COR-L47 (cell line): ENCODE measurements at places on chromosomes 2 and 18.

DNA sequence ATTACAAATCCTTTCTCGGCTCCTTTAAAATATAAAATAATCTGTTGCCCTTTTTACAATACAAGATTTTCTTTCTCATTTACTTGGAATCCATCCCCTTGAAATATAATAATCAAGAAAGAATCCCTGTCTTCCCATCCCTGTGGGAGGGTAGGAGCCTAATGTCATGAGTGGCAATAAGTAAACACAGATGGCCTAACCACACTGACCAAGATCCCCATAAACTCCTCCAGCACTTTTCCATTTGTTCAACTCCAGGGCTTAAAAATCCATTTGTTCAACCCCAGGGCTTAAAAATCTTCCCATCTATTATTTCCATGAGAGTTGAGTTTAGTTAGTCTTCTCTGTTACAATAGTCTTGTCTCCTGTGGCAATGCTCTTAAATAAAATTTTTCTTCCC is 297.6 kb downstream of the CDH7 start:
- no peak for DNase-seq

- no peak for DNase-seq
Observed at GRCh38 chr2:30463535-30463934, 16.5 kb downstream of the LCLAT1 start.

GRCh38 chr2:23549051-23549450 is 164.1 kb downstream of the KLHL29 start:
- peak; percentile 90 for DNase-seq

DNA sequence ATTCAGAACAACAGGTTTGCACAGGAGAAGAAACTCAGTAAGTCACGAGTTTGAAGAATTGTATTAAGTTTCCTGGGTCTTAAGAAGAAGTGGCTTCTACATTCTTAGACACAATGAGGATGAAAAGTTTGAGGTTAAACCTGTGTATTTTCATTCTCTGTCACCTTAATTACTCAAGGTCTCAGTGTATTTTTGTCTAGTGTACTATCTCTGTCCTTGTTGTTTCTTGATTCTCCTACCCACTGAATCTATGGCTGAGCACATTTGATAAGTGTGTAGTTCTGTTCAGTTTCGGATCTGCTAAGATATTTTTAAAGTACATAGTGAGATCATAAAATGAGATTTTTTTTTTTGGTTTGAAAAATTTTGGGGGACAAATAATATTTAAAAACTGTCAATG is 460.7 kb downstream of the NRXN1 start:
- no peak for DNase-seq

DNA sequence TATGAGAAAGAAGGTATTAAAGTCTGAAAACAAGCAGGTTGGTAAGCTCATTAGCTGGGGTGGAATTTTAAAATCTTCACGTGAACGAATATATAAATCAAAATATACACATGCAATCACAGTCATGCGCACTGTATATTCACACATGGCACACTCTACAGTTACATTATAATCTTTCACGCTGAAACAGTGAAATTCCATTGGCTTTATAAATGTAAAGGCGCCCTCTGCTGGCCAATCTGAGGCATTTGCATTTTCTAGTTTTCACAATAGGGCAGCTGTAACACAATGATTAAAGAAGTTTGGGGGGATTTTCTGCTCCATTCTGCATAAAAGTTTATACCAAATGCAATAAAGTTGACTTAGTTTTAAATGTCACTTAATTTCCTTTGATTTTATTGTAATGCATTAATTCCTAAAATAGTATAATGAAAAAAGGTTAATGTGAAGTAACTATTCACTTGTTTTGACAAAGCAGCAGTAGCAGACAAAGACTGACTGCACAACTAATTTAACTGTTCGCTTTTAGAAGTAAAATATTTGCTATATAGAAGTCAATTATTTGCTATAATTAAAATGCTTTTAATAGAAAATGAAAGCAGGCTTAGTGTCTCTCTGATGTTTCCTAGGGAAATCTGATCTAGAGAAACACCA is 17.2 kb downstream of the IFIH1 start:
- DNase-seq: peak; percentile 47

- no peak for DNase-seq
Observed at GRCh38 chr2:193867454-193867853, 1672.7 kb upstream of the TMEFF2 start.

- DNase-seq: no peak
Observed at GRCh38 chr2:202337151-202337550, 39.0 kb upstream of the BMPR2 start.

DNA sequence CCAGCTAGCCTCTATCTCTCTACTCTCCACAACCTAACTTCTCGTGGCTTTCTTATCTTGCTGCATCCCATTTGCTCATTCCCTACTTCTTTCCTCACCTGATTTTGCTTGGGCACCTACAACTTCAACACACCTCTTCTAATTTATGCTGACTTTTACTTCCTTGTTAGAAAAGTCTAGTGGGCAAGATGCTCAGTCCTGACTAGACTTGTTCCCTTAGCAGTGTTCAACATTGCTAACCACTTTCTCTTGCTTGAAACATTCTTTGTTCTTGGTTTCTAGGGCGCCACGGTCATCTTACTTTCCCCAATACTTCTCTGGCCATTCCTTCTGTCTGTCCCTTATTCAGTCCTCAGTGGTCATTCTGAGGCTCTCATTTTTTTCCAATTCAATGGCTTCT is 454.7 kb upstream of the CWC22 start:
- DNase-seq: no peak

GRCh38 chr2:140734992-140735391 is 1395.8 kb downstream of the LRP1B start:
- peak; percentile 77 for DNase-seq

- DNase-seq: no peak
Observed at GRCh38 chr2:69805887-69806286, 23.6 kb upstream of the GMCL1 start.

- peak; percentile 5 for DNase-seq
Observed at GRCh38 chr2:88829607-88830463, 138.4 kb downstream of the RPIA start.

- no peak for DNase-seq
Observed at GRCh38 chr2:80529466-80530165, 225.1 kb upstream of the LRRTM1 start.

- no peak for DNase-seq
Observed at GRCh38 chr2:18987016-18987415, 371.4 kb downstream of the OSR1 start.

DNA sequence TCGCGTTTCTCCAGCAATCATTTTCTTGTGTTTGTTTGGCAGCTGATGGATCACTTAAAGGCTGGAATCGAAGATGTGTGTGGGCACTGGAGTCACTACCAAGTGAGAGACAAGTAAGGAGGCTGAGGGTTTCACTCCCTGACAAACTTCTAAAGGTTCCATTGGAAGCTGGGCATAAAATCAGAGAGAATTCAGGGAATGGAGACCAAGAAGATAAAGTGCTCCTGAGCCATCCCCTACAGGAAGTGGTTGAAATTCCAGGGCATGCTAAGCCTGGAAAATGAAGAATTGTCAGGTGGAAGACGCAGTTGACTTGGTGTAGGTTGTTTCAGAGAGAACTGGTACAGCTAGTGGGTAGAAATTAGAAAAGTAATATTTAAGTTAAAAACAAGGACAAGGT is 39.1 kb downstream of the SLC9A4 start:
- DNase-seq: no peak

DNA sequence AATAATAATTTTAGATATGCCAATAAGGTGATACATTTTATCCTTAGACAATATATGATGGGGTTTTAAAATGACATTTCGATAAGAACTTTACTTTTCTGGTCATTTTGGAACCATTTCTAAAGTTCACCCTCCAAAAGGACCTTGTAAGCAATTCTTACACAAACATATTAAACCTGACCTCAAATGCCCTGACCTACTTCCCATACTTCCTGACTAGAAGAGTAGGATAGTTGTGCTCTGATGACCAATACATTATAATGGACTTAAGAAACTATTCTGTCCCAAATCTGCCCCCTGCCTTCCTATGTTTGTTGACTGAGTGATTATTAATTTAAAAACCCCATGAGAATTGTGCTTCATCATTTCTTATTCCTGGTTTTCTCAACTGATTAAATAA is 24.6 kb downstream of the GCA start:
- DNase-seq: no peak

GRCh38 chr2:175823002-175823706 is 178.9 kb downstream of the LNPK start:
- no peak for DNase-seq

DNA sequence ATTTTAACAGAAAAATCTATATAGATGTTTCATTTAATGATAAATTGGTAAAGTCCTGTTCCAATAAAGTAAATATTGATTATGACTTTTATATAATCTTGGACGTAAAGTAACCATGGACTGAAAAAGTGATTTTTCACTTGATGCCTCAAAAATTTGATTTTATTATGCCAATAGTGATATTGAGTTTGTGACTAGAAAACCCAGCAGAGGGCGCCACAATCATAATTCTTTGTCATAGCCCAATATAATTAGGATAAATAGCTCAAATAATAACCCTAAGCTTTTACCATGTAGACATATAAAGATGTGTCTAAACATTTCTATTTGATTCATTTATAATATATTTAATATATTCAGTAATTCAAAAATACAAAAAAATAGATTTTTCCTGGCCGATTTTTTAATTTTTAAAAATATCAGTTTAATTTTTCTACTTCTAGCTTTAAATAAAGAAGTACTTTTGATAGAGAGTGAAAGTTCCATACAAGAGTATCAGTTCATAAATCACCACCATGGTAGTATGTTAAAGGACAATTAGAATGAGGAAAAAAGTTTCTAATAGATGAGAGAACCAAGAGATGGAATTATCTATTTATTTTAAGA is 30.7 kb downstream of the CAMKMT start:
- DNase-seq: peak; percentile 62

DNA sequence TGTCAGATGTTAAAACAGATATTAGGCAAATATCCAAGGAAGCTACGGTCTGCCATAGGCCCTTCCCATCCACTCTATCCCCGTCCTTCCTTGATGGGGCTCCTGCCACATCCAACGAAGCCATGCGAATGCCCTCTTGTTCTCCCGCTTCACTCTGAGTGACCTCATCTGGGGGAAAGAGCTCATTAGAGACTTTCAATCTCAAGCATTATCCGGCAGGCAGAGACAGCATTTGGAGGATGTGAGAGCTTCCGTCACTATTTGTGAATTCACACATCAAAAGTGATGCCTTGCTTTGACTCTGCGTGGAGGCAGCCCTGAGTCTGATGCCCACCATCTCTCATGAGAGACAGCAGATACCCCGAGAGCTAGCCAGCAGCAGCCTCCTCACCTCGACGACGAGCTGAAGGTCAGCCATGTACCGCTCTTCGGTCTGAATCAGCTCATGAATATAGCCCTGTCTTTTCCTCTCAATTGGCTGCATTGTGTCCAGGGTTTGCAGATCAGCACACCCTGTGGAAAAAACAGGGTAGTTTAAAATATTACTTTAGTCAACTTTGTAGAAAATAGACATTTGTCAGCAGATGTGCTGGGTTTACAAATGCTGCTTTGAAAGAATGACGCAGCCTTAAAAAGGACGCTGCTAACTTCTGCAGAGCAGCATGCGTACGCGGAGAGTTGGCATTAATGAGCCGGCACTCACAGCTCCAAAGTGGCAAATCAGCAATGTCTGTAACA is 45.9 kb downstream of the FAM228A start:
- DNase-seq: no peak

DNA sequence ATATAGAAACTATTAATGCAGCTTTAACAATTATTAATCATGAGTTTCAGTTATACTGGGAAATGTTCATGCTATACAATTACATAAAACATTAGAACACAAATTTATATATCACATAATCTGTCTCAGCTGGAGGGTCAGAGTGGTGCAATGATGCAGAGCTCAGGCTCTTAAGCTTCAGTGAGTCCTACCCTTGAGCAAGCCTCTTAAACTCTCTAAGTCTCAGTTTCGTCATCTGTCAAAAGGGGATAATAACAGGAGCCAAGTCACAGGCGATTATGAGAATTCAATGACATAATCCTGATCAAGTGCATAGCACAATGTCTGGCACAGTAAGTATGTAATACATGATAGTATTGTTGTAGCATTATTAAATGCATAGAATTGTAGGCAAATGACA is 46.0 kb downstream of the LAMA1 start:
- no peak for DNase-seq

DNA sequence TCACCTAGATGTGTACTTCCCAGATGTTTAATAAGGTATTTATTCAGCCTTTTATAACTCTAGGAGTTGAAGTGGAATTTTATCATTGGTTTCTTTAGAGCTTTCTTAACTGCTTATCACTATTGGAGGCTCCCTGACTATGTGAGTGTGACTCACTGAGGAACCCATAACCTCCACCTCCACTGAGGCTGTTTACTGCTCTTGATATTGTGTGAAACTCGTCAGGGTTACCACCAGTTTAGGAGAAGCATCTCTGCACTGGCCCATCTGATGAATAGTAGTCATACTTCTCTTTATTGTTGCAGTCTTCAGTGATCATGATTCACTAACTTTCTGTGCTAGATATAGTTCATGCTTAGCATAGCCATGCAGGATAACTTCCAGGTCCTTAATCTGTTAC is 79.6 kb upstream of the UBXN4 start:
- no peak for DNase-seq

GRCh38 chr2:145277922-145278321 is 758.0 kb upstream of the ZEB2 start:
- DNase-seq: no peak

- DNase-seq: no peak
Observed at GRCh38 chr2:15880226-15881119, 59.9 kb upstream of the MYCN start.
